CD4-positive, alpha-beta T cell treated with Interleukin-17A for 1 hour (primary cell): ENCODE measurements at places on chromosomes 7 and 10.

- no peak for DNase-seq
Measured at GRCh38 chr7:18520450-18521235, 25.1 kb downstream of the HDAC9 start.

GRCh38 chr7:120467676-120468075, 194.7 kb downstream of the KCND2 start:
- DNase-seq, result no peak

DNA sequence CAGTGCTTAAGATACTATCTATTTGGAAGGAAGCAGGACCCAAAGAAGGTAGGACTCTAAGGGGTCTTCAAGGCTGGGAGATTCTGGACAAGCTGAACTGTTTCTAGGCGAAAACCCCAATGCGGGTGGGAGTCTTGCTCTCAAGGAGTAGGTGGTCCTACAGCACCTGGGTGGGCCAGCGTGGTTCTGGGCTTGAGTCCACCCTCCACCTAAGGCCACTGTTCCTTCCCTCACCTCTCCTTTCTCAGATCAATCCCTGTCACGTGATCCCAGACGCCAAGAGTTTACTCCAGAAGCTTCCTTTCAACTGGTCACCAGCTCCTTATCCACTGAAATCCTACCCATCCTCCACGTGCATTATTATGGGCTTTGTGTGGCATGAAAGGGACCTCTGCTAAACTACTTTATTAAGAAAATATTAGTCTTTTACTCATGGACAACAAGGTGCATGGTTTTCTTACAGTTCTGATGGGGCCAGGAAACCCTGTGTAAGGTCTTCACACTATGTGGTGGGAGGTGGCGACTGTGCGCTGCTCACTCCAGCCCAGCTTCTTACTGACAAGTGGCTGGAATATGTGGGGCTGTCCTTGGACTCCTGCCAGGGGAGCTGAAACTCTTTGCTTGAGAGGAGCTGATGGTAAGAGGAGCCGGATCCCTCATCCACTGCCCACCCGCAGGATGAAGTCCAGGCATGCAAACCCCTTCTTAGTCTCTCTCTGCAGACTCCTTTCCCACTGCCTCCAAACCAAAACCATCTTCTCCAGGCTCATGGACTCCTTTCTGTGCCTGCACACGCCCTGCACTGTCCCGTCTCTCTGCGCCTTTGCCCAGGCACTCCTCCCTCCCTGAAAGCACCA, 1.6 kb downstream of the ZNF746 start:
- DNase-seq, result no peak

GRCh38 chr10:31064348-31064747, 32.7 kb upstream of the ZNF438 start:
- no peak for DNase-seq

DNA sequence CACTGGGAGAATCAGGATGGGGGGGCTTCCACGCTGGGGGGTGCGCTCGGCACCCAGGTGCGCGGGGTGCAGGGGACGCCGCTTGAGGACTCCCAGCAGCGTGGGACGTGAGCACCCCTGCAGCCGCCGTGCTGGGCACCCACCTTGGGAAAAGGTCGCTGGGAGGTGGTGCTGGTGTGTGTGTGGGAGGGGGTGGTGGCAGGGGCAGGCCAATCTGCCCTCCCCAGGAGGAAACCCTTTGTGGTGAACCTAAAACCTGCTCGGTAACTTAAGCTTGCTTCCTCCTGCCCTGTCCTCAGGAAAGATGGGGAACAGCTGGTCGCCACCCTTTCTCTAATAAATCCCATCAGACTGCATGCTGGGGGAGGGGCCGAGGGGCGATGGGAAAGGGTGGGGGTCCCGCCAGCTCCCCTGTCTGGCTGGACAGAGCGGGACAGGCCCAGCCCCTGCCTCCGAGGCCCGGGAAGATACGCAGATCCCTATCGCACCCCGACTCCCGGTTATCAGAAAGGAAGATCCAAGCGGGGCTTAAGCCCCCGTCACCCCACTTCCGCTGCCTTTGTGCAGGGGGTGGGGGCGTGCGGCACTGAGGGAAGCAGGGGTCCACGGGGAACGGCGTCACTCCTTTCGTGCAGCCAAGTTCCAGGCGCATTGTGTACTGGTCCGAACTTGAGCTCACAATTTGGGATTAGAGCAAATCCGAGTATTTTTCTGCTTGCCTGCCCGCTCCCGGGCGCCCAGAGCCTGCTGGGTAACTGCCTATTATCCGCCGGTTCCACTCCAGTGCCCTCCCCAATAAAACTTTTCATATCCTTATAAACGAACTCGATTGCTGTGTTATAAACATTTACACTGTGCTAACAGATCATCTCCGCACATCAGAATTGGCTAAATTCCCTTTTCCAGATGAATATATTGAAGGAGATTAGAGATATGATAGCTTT, 64.6 kb downstream of the UNCX start:
- DNase-seq, result no peak
